Psoas muscle (tissue), 8 donors: ENCODE measurements at places on chromosomes 13 and 19.

- H3K36me3 ChIP-seq, result no peaks in the 10 kb centered on the region
- no peak overlapping the region for H3K4me3 ChIP-seq
- H3K4me1 ChIP-seq, result no peaks in the 10 kb centered on the region
- no peak overlapping the region for H3K27ac ChIP-seq
- H3K27me3 ChIP-seq, result no peaks in the 10 kb centered on the region
- DNase-seq, result no peak
Measured at GRCh38 chr19:10861103-10861651, 10.2 kb upstream of the CARM1 start.

GRCh38 chr13:30112602-30113435 lies 194.5 kb downstream of the KATNAL1 start:
- H3K4me1 ChIP-seq, result peaks cover 12% of the 10 kb centered on the region
- H3K27ac ChIP-seq, result peak overlapping the region; percentile 41
- H3K4me3 ChIP-seq, result peak overlapping the region; percentile 43
- peak; percentile 76 for DNase-seq
- no peaks in the 10 kb centered on the region for H3K27me3 ChIP-seq
- H3K36me3 ChIP-seq, result no peaks in the 10 kb centered on the region

- no peak overlapping the region for H3K4me3 ChIP-seq
- H3K36me3 ChIP-seq, result no peaks in the 10 kb centered on the region
- no peaks in the 10 kb centered on the region for H3K27me3 ChIP-seq
- no peak for DNase-seq
- H3K27ac ChIP-seq, result no peak overlapping the region
Measured at GRCh38 chr19:31761281-31761913, 412.2 kb upstream of the TSHZ3 start.

DNA sequence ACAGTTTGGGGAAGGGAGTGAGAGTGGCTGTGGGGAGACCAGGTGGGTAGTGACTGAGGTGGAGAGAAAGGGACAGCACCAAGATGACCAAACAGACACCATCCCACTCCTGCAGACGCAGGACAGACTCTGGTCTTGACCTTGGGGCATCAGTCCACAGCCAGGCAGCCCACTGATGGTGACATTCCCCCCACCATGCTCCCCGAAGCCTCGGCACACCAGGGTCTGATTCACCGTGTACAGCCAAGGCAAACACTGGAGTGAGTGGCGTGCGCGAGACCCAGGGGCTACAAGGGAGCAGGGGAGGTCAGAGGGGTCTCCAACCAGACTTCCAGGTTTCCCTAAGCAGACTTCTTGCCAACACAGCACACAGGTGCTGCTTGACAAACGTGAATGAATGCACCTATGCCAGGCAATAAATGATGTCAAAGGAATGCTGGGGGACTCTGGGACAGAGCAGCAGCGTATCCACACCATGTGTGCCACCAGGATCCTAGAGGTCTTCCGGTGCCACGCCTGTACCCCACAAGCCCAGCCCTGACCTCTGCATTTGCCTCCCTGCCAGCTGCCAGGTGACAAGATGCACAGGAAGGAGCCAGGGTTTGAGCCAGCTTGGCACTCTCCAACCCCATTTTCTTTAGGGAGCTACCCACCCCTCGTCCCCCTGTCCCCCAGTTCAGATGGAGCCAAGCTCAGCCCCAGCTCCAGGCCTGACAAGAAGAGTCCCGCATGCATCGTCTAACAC lies 18.5 kb downstream of the RANBP3 start:
- no peak for DNase-seq
- H3K4me3 ChIP-seq, result no peak overlapping the region
- H3K4me1 ChIP-seq, result peaks cover 50% of the 10 kb centered on the region

GRCh38 chr13:46058268-46058667 lies 5.7 kb upstream of the ZC3H13 start:
- H3K4me3 ChIP-seq, result no peak overlapping the region
- no peak for DNase-seq
- peaks cover 8% of the 10 kb centered on the region for H3K4me1 ChIP-seq
- no peaks in the 10 kb centered on the region for H3K36me3 ChIP-seq

DNA sequence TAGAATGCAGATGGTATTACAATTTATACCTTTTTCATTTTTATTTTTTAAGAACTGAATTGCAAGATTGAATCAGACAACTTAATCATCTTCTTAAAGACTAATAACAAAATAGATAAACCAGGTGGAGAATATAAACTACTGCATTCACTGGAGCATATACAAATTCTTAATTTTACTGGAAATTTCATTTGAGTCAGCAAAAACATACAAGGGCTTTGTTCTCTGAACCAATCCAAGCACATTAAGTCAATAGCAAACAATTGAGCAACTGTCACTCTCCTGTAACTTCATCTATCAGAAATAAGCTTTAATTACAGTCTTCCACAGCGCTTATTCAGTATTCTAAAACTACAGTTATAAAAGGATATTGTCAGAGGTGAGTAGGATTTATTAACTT lies 167.4 kb upstream of the OBI1 start:
- no peaks in the 10 kb centered on the region for H3K36me3 ChIP-seq
- H3K4me1 ChIP-seq, result no peaks in the 10 kb centered on the region
- no peaks in the 10 kb centered on the region for H3K27me3 ChIP-seq
- no peak for DNase-seq

DNA sequence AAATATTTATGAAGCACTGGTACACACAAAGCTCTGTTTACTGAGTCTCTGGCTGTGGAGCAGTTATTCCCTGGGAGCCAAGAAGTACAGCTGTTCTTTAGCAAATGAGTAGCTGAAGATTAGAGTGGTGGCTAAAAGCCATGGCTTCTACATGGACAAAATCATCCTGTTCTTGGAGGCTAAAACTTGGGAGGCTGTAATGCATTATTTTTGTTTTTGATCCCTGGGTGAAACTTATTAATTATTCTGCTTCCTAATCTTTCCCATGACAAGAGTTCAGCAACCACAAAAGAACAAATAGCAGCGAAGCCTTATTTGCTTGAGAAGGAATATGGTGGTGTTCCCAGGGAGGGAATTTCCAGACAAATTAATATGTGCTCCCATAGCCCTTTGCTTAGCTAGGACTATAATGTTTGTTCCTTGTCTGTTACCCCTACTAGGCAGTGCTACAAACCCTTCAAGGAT lies 109.5 kb downstream of the DCT start:
- no peak overlapping the region for H3K4me3 ChIP-seq
- no peaks in the 10 kb centered on the region for H3K4me1 ChIP-seq
- H3K27ac ChIP-seq, result no peak overlapping the region
- H3K36me3 ChIP-seq, result no peaks in the 10 kb centered on the region
- H3K27me3 ChIP-seq, result no peaks in the 10 kb centered on the region
